Muscle of leg (tissue), 16 donors: ENCODE measurements at places on chromosomes 12 and 14. TPM values are rescaled to one million over a fixed set of nuclear protein-coding genes. Genes with fewer than 3 reads are reported as not detected.

- no peak for DNase-seq
Measured at GRCh38 chr12:53593031-53593430, 33.2 kb downstream of the ATF7 start.

- no peak for DNase-seq
Measured at GRCh38 chr12:32402946-32403345, 3.6 kb downstream of the FGD4 start.

DNA sequence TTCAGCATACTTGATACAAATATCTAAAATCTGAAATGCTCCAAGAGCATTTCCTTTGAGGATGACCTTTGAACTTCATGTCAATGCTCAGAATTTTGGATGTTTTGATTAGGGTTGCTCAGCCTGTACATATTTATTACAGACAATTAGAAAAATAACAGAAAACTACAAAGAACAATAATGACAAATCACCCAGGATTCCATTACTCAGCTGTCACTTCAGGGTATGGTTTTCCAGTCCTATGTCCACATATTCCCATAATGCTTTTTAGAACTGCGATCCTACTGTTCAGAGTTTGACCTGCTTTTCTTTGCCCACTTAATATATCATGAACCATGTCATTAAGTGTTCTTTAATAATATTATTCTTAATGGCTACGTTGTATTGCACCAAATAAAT, 11.4 kb downstream of the DLGAP5 start:
- DNase-seq, result no peak

The KCNH3 gene
- total RNA-seq, result 1.1 TPM

- no peak for DNase-seq
Measured at GRCh38 chr12:79454338-79454843, 236.4 kb downstream of the PAWR start.

GRCh38 chr12:31991146-31991545, 31.9 kb downstream of the RESF1 start:
- DNase-seq, result no peak

The AACS gene
- total RNA-seq, result 22.9 TPM

The TBX3 gene
- total RNA-seq, result 16.6 TPM

DNA sequence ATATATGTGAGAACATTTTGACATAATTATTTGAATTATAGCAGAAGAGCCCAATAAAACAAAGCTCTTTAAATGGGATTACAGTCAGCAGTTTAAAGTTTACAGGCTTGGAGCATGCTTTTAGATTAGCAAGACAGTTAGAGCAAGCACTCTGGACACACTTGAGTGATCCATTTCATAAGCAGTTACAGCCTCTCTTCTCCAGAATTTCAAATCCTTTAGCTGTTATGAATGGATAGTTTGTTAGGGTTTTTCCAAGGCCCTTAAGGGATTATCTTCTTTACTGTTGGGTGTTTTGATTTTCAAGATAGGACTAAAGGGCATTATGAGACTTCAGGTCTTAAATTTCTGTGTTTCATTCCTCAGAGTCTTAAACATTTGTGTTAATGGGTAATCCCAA, 36.3 kb downstream of the BEST3 start:
- no peak for DNase-seq

DNA sequence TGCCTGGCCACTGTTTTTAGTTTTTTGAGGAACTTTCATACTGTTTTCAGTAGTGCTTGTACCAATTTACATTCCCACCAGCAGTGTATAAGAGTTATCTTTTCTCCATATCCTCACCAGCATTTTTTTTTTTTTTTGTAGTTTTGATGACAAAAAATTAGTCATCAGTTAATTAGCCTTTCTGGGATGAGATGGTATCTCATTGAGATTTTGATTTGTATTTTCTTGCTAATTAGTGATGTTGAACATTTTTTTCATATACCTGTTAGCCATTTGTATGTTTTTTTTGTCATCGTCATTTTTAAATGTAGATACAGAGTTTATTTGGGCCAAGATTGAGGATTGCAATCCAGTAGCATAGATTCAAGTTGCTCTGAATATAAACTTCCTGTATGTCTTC, 19.3 kb downstream of the TBC1D15 start:
- DNase-seq, result no peak

The SLC35F4 gene
- 0.22 TPM for total RNA-seq

The DIO3 gene
- total RNA-seq, result 3.3 TPM

DNA sequence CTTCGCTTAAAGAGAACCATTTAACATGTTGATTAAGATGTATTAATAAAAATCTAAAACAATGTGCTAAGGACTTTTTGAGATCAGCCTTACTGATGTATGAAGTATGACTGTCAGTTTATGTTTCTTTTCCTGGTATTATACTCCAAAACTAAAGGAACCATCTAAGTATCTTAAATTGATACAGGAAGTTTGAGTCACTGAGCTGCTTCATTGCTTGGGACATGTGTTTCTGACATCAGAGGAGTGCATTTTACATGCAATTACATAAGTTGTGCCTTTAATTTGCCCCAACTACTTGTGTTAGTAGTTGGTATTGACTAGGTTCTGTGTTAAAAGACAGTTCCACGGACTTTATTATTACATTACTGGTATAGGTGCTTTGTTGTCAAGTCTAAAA, 50.9 kb downstream of the PROX2 start:
- DNase-seq, result no peak

The ADCK1 gene
- total RNA-seq, result 2.8 TPM

The SLC4A8 gene
- 0.80 TPM for total RNA-seq

- DNase-seq, result no peak
Measured at GRCh38 chr14:85554106-85554505, 24.2 kb downstream of the FLRT2 start.

- DNase-seq, result peak; percentile 87
Measured at GRCh38 chr12:67910360-67911274, 78.6 kb upstream of the IFNG-AS1 start.

The HOXC12 gene
- total RNA-seq, result not detected

- no peak for DNase-seq
Measured at GRCh38 chr14:21022686-21023085, 2.2 kb downstream of the NDRG2 start.

DNA sequence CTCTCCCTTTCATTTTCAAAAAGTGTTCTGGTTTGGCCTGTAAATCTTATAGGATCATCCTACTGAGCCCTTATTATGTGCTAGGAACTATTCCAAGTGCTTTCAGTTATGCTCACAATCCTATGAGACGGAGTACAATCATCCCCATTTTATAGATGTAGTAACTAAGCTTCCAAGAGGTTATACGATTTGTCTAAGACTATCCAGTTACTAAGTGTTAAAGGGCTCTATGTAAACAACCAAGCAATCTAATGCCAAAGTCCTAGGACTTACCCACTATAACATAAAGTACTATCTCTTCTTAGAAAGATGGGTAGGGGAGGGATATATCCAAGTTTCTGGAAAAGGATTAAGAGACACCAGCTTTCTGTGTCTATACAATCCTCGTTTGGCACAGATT, 6.7 kb downstream of the CFL2 start:
- no peak for DNase-seq

DNA sequence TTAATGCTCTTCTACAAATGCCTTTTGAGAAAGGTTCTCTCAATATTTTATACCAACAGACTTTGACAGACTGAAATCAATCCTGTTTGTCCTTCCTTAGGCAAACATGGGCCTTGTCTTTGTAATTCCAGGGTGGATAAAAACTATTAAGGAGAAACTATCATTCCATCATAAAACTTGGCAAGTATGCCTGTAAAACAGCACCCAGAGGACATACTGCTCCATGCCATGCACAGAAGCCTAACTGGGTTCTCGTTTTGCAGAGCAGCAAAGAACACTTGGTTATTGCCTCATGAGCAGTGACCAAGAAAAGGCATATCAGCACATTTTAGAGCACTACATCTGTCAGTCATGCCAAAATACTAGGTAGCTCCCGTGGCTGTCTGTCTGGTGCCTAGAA, 33.8 kb upstream of the PTGDR start:
- DNase-seq, result no peak

DNA sequence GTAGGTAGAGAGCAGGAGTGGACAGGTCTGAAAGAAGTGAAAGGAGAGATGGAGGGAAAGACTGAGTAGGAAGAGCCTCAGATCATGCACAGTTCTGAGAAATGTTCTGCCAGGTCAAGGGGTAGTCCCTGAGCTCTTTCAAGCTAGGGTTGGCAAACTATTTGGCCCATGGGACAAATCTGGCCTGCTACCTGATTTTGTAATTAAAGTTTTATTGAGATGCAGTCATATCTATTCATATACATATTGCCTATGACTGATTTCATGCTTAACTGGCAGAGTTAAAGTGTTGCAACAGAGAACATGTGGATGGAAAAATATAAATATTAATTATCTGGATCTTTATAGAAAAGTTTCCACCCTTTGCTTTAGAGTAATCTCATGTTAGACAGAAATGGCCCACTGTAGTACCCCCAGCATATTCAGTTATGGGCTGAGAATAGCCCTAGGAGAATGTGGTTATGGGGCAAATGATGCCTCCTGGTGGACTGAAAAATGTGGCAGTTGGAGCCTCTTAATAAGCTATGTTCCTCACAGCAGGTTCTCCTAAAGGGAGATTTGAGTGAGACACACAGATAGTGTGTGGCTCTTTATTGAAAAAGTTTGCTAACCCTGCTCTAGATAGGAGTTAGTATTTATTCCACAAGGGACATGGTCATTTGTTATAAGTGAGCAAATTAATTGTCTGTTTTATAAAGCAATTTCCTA, 476.9 kb downstream of the LRIG3 start:
- DNase-seq, result no peak

The FERMT2 gene
- 100 TPM for total RNA-seq

- DNase-seq, result no peak
Measured at GRCh38 chr14:90999299-90999698, 61.1 kb downstream of the RPS6KA5 start.

- no peak for DNase-seq
Measured at GRCh38 chr14:88616697-88617096, 53.9 kb downstream of the ZC3H14 start.

GRCh38 chr12:110224379-110225304, 56.4 kb upstream of the ATP2A2 start:
- peak; percentile 96 for DNase-seq

The RHOJ gene
- total RNA-seq, result 7.1 TPM

The HCFC2 gene
- 35.8 TPM for total RNA-seq

GRCh38 chr14:21454843-21455544, 929 bp downstream of the CHD8 start:
- no peak for DNase-seq

- DNase-seq, result no peak
Measured at GRCh38 chr12:128795530-128796361, 28.0 kb downstream of the SLC15A4 start.

DNA sequence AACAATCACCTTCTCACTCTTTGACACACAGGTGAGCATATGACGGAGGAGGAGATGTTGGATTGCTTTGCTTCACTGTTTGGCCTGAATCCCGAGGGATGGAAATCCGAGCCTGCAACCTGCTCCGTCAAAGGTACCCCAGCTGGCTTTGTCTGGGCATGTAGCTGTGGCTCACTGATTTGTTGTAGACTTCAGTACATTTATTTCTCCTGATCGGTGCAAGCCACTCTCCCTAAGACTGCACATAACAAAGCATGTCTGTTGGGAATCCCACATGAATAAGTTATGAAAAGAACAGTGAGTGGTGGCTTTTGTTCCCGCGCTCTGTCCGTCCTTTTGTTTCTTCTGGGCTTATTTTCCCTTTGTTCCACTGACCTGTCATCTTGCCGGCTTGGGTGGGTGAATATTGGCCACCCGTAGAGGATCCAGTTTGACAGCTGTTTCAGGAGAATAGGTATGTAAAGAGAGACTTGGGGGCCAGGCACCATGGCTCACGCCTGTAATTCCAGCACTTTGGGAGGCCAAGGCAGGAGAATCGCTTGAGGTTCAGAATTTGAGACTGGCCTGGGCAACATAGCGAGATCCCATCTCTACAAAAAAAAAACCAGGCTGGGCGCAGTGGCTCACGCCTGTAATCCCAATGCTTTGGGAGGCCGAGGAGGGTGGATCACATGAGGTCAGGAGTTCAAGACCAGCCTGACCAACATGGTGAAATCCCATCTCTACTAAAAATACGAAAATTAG, 20.0 kb upstream of the BCL7A start:
- no peak for DNase-seq

The PZP gene
- total RNA-seq, result 0.40 TPM

DNA sequence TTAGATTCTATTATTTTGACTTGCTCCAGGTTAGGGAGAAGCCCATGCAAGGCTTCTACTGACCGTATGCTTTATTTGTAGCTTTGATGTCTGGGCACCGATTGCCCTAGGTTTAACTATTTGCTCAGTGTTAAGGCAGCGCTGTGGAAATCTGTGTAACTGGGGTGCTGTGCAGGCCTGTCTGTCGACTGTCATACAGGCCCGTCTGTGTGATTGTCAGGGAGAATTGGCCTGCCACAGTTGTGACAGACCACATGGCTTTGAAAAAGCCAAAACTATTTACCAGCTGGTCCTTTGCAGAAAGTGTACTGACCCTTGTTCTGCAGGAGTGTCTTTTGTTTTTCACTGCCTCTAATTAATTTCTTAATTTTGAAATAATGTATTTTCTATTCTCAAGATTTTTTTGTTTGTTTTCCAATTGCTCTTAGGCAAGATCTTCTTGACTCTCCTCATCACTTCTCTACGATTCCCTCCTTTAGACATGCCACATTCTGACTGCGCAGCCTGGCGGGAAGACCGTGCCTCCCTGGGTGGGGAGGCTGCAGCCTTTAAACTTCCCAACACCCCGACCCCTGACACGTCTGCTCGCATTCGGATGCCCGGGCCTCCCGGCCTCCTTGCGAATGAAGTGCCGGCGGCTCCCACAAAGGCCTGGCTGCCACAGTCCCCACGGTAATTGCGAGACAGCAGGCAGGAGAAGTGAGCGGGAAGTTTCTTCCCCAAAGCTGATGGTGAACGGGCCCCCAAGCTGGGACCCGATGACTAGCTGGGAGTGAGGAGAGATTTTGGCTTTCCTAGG, 99.0 kb upstream of the EVL start:
- DNase-seq, result no peak

DNA sequence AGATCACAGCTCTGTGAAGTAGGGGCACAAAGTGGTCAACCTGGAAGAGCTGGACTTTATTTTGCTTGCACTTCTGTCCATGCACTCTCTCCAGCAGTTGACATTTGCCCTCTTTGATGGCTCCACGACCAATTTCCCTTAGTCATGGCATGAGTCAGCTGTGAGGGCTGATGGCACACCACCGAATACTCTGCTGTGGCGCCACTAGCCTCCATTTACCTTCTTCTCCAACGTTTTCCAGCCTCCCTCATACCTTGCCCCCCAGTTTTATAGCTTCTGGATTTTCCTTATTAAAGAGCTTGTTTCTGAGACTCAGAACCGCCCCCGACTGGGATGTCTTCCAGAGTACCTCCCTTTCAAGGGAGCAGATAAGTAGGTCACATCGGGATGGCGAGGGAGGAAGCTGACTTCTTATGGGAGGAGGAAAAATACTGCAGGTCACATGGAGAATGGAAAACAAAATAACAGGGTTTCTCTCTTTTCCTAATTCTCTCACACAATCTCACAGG, 17.6 kb downstream of the NINJ2 start:
- peak; percentile 85 for DNase-seq

DNA sequence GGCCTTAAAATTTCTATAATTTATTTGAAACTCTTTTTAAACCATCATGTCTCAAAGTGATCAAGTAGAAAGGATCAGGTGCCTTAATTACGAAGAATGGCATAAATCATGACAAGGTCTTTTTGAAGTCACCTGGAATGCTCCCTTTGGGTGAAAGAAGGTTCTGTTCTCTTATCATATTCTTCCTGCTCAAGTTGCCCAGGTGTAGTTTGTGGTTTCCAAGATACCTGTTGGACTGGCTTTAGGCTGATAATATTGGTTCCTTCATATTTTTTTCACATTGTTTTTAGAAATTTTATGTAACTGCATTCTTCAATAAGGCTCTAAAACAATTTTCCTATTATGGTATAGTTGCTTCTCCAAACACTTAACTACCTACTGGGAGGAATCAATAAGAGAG, 29.2 kb downstream of the RASSF3 start:
- DNase-seq, result no peak
